Osteocyte (in vitro differentiated cells): ENCODE measurements at places on chromosomes 1 and 21. TPM values are rescaled to one million over a fixed set of nuclear protein-coding genes. Genes with fewer than 3 reads are reported as not detected.

The SHISAL2A gene
- total RNA-seq = not detected in 2 replicates

The GPR37L1 gene
- total RNA-seq = not detected in 2 replicates

The KLHDC8A gene
- total RNA-seq = not detected in 2 replicates

The PPIAL4G gene
- not detected in 2 replicates for total RNA-seq

The SLC16A4 gene
- total RNA-seq = 25.8 and 26.3 TPM in 2 replicates

The VAMP4 gene
- 11.4 and 14.5 TPM in 2 replicates for total RNA-seq

The ATP8B2 gene
- total RNA-seq = 94.4 and 98.5 TPM in 2 replicates

The FAM151A gene
- not detected in 2 replicates for total RNA-seq

- no peak for DNase-seq
Measured at GRCh38 chr1:89287181-89288050, 14.8 kb upstream of the GBP5 start.

DNA sequence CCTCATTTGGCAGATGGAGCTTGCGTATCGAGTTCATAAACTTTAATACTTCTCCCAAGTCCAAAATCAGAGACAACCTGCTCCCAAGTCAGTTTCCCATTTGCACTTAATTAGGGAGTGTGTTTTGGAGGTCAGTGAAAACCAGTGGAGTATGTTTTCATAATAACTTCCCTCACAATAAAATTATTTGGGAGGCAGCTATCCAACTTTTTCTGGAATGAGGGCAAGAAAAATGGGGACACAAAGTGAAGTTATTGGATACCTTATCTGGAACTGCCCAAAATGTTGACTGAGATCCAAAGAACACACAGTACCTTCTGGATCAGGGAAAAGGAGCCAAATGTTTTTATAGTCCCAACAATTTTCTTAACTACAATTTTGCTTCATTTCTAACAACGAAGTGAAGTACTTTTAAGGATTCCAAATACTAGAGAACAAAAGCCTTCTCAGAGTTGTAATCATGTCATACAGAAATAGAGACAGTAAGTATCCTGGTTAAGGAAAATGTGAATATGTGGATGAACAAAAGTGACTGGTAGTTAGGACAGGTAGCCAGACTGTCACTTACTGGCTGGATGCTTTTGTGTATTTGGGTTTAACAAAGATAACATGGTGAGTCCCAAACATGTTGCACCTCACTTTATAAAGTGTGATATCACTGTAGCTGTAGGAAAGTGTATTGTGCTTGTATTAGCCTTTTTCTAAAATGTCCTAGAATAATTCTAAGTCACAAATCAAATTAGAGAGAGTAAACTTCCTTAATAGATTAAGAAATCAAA, 325.0 kb downstream of the HLX start:
- no peak for DNase-seq

GRCh38 chr1:2154022-2154421, 40.5 kb downstream of the FAAP20 start:
- no peak for DNase-seq

DNA sequence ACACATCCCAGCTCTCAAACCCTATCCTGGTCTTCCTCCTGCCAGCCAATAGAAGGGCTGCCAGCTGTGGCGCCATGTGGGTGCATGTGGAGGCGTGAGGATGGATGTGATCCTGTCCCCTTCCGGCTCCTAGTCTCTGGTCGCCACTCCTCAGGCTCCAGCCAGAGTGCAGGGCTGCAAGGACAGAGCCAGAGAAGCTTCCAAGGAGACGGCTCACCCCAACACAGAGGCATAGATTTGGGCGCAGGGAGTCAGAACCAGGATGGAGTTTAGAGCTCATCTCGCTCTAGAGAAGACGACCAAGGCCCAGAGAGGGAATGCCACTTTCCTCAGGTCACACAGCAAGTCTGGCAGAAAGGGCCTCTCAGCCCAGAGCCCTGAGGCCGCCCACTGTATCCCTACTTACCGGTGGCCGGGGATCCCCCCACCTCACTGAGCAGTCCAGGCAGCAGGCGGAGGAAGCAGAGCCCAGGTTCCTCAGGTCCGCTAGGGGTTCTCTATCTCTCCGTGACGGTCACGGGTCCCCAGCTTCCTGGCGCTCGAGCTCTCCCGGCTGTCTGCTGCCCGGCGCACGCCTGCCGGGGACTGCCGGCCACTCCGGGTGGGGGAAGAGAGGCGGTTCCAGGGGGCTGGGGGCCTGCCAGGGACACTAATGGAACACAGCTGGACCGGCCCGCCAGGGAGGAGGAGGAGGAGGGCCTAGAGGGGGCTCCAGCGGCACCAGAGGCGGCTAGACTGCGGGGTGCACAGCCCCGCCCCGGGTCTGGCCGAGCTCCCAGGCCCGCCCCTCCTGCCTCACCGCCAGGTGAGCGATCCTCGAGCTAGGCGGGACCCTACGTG, at the start of gene COL16A1:
COL16A1 (minus strand) TSS at position 587 of the 840 bp plus-strand sequence. CDS start 1,824 bp downstream, outside the sequence.
- DNase-seq = peak; percentile 86

DNA sequence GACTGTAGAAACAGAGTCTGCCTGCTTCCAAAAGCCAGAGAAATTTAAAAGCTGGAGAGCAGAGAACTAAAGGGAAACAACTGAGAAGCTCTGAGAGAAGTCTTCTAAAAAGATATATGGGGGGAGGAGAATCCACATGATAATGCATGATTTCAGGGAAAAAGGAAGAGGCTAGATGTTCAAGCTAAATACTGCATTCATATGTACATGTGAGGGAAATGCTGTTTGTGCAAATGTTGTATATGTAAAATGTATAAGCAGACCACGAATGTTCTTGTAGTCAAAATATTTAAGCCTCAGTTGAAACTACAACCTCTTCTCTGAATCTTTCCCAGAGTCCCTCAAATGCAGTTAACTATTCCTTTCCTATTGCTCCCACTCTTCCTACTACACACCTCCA, 79.2 kb downstream of the AKT3 start:
- no peak for DNase-seq

GRCh38 chr1:182109771-182110170, 48.3 kb upstream of the ZNF648 start:
- no peak for DNase-seq

GRCh38 chr1:230306169-230306568, 120.0 kb downstream of the PGBD5 start:
- DNase-seq = no peak

DNA sequence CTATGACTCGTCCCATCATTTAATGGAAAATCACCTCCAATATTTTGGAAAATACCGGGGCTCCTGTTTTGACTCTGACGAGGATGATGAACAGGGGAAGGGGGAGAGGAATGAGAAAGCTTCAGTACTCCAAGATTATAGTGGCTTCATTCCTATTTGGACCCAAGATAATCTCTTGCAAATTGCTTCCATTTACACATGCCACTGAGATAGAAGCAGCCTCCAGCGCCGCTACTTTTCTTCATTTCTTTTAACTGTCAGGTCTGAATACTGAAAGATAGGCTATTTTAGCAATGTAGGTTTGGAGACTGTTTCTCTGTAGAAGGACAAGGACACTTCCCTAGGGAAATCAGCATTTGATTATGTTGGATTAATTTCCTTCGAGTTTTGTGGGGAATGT, 565 bp upstream of the GRIK1 start:
- DNase-seq = no peak

GRCh38 chr1:112711041-112711440, 4.1 kb downstream of the PPM1J start:
- no peak for DNase-seq

DNA sequence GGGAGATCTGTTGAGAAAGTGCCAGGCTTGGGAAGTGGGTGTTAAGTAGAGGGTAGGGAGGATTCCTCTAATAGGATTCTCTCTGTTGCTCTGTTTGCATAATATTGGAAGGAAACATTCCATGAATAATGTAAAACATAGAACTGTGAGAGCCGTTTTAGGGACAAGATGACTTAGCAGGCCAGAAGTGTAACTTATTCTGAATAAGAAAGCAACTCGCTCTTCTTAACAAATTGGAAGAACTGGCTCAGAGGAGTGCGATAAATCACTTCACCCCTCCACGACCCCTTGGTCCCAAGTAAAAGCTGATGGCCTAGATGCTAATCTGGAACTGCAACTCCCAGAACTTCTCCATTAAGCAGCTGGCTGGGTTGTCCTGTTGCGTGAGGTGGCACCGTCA, 19.1 kb downstream of the SIM2 start:
- DNase-seq = no peak

DNA sequence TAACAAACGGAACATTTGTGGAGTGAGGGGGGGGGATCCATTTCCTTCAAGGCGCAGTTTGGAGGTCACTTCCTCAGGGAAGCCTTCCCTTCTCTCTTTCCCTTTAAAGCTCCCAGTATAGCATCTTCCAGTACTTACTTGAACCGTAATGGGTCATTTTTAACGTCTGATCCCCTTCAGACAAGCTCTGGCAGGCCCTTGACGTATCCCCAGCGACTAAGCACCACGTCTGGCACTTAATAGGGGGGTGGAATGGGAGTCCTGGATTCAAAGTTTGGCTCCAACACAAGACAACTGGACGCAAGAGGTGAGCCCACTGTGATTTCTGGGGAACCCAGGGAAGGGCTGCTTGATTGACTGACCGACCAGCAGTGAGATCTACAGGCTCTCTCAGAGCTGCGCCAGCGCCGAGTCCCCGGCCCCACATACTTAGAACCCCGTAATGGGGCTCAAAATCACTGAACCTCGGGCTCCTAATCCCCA, 441 bp downstream of the YARS1 start:
- DNase-seq = peak; percentile 85

GRCh38 chr1:154276797-154277196, 4.4 kb downstream of the HAX1 start:
- no peak for DNase-seq

DNA sequence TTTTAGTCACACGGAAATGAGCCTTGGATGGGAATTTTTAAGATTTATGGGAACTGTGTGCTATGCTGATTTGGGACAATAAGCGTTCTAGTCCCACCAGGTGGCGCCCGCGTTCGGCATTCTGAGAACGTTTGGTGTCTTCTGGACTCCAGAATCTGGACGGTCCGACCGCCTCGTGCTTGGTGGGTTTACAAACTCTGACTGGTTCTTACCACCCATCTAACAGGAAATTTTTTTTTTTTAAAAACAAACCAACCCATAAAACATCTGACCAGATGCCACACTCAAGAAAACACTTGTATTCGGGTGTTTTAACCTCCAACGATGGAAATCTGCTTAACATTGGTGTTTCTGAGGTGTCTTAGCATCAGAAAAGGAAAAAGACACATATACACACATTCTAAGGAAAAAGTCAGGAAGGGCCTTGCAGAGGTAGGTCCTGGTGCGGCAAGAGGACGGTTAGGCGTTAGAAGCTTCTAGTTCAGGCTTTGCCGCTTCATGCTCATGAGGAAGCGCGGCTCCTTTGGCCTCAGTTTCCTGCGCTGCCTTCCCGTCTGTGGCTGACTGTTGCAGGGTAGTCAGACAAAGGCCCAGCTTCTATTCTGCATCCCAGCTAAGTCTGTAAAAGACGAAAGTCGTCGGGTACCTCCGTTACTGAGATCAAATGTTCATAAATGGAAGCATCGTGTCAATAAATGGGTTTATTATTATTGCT, 814 bp upstream of the DYRK3 start:
- peak; percentile 93 for DNase-seq

- no peak for DNase-seq
Measured at GRCh38 chr1:228745497-228745896, 10.2 kb downstream of the RHOU start.

DNA sequence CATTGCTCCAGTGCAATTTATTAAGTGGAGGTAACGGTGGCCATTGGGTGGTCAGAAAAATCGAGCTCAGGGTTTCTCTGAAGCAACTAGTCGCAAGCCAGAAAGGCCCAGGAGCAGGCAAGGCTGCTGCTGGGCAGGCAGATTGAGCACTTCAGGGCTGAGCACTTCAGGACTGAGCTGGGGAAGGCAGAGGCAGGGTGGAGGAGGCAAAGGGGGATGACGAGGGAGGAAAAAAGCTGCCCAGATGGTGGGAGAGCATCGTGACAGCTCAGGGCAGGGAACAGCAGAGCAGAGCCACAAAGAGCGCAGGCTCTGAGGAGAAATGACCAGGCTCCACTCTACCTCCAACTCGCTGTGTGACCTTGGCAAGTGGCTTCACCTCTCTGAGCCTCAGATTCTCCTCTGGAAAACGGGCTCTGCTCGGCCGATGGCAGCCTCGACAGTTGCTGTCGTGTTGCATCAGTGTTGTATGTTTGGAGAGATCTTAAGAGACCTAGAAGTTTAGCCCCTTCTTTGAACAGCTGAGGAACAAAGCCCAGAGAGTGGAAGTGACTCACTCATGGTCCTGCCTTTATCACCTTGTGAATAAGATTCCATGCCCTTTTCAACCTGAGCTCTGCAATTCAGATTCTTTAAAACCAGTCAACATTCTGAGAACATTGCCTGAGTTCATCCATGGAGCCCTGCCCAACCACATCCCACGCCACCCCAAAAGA, 141.4 kb downstream of the SYF2 start:
- no peak for DNase-seq
